ENCODE measurements at places on chromosomes 11 and 22.

DNA sequence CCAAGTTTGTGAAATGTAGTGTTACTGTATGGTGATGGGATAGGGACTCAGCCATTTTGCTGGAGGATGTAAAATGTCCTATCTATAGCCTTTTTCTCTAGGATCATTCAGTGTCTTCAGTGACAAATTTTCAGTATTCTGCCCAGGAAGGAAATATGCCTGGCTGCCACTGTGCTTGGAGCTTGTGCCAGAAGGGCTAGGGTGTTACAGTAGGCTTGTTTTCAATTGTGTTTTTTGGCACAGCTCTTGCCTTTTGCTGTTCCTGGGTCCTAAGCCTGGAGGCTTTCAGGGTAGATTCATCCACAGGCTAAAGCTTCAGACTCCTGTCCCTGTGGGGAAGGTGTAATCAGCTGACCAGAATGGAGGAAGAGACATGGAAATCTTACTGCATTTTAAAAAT is 22.0 kb upstream of the PHOX2A start:
- no peak for DNase-seq

DNA sequence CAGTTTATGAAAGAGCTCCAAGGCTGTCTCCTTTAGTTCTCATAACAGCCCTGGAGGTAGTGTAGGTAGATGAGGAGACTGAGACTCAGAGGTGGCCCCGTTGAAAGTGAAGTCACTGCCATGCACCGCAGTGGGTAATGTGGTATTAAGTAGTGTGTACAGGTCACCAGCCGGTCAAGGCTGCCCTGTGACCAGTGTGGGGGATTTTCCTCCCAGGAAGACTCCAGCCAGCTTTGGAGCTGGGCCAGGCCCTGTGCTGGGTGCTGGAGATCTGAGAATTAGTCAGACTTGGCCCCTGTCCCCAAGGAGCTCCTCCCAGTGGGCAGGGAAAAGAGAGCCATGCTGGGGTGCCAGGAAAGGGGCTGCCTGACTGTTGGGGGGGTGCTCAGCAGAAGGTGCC is 5.3 kb downstream of the OMP start:
- DNase-seq = no peak

DNA sequence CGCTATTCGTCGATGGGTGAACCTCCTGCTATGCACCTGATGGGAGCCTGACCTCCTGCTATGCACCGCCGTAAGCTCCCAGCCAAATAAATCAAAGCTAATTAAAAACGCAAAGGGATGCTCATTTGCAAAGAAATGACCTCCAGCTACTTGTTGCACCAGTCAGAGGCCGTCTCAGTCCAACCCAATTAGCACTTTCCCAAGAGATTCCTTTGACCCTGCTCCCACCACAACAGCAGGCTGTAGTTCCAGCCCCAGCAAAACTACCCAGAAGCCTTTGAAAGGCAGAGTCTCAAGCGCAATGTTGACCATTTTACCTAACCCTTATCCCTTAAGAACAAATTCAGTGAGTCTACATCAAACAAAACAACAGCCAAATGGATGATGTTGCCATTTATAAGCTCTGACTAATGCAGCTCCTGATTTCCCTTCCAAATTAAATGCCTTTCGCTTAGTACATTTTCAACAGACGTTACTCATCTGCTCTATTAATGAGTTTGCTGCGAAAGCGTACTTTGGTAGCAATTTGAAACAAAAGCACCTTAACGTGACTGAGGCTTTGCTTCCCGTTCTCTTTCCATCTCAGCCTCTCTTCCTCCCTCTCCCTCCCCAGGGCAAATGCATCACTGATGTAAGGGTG is 17.2 kb upstream of the BSX start:
- no peak for DNase-seq

DNA sequence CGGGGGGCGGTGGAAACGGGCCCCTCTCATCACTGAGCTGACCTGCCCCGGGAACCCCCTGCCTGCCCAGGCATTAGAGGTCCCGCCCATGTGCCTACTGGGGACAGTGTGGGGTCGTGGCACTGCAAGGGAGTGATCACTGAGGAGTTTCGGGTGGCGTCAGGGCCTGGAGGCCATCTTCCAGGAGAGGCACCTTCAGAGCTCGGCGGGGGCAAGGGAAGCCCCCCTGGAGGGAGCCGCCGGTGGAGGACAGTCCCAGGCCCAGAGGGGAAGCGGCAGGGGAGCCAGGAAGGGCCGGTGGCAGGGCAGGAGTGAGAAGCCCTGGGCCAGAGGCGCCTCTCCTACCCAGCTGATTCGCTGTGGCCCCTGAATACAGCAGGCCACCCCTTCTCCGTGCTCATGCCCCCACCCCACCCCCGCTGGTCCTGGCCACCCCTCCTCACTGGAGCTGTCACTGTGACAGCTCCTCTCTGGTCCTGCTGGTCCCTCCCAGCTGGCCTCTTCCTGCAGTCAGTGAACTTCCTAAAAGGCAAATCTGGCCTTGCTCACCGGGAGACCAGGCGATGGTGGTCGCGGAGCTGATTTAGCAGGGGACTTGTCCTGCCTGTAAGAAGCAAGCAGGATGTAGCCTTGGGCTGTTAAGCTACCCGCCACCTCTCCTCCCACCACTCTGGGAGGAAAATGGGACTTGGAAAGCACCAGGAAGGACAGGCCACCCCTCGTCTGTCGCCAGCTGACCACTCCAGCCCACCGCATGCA is 2.0 kb upstream of the MAPK11 start:
- DNase-seq = no peak

GRCh38 chr11:131568318-131568717 is 197.9 kb downstream of the NTM start:
- DNase-seq = no peak

- no peak for DNase-seq
Observed at GRCh38 chr11:132205496-132205895, 835.1 kb downstream of the NTM start.

DNA sequence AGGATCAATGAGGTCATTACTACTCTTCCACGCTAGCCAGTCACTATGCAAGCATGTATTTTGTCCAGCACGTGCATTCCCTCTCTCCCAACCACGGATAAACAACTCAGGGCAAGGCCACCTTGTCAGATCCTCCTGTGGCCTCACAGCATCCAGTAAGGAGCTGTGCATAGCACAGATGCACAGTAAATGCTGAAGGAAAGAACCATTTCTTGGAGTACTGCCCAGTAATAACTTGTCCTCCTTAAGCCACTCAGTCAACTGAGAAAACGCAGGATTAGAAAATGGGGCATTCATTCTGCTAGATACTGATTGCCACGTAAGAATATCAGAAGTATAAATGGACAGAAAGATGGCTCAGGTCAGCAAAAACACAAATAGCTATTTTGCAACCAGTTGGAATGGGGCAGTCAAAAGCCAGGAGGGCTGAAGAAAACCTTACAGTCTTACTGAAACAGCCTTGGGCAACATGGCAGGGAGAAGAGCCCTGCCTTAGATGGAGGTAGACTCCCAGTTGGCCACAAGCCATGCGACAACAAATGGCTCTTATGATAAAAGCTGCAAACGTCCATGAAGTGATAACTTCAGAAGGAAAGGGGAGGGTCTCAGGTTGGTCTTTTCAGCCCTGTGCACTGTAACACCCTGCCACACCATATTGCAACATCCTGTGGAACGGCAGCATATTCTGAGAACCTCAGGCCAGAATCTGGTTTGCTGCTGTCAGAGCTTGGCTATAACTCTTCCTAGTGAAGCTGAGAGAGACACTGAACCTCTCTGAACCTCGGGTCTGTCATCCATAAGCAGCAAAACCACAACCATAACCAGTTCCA is 23.0 kb downstream of the PC start:
- no peak for DNase-seq

DNA sequence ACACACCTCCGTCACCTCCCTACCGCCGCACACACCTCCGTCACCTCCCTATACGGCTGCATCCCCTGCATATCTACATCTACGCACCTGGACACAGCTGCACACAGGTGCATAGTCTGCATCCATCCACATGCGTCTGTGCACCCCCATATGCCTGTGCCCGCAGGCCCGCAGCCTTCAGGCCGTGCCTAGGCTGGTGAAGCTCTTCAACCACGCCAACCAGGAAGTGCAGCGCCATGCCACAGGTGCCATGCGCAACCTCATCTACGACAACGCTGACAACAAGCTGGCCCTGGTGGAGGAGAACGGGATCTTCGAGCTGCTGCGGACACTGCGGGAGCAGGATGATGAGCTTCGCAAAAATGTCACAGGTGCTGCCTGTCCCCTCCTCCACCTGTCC is 4.8 kb downstream of the PKP3 start:
- no peak for DNase-seq

- DNase-seq = no peak
Observed at GRCh38 chr11:21403069-21403468, 733.7 kb downstream of the NELL1 start.

DNA sequence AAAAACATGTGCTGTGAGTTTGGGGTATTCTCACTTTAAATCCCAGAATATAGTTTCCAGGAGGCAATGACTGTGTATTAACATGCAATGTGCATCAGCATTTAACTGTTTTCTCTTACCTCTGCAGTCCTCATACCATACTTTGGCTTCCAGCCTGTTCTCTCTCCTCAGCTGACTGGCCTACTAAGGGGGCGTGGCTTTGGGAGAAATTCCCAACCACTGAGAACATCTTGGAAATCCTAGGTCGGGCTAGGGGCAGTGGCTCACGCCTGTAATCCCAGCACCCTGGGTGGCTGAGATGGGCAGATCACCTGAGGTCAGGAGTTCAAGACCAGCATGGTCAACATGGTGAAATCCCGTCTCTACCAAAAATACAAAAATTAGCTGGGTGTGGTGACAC is 13.5 kb upstream of the ZC3H12C start:
- no peak for DNase-seq

GRCh38 chr22:19713245-19713644 is 1.1 kb upstream of the SEPTIN5 start:
- no peak for DNase-seq

GRCh38 chr11:46674463-46675287 is 25.7 kb downstream of the ARHGAP1 start:
- peak; percentile 16 for DNase-seq

- DNase-seq = no peak
Observed at GRCh38 chr22:39839204-39839603, 54.4 kb downstream of the ENTHD1 start.

- no peak for DNase-seq
Observed at GRCh38 chr22:40684728-40685127, 5.4 kb downstream of the MCHR1 start.

GRCh38 chr11:61021661-61022212 is 50.3 kb downstream of the CD6 start:
- peak; percentile 93 for DNase-seq

DNA sequence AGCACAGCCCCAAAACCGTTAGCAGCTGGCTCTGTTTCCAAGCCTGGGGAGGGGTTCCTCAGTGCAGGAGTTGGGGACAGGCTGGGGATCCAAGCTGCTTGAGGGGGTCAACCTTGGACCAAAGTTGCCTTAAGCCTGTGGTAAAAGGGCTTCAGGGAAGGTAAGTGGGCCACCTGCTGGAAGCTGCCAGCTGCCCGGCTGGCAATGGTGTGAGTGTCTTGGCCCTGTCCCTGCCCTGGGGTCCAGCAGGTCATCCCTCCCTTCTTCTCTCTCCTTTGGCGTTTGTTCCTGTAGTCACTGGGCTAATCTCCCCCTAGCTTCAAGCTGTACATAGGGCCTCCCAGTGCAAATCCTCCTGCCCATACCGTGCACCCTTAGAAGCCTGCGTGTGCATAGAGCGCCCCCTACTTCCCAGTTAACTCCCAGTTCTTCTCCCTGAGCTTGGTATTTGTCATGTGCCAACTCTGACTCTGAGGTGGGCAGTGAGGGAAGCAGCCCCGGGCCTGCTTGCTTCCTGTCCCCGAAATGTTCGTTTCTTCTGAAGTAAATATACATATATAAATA is 4.4 kb downstream of the TMEM258 start:
- no peak for DNase-seq

GRCh38 chr11:35524780-35525179 is 636 bp downstream of the PAMR1 start:
- no peak for DNase-seq

GRCh38 chr11:119567688-119568582 is 145.0 kb upstream of the THY1 start:
- no peak for DNase-seq

- no peak for DNase-seq
Observed at GRCh38 chr11:108912581-108912980, 247.7 kb downstream of the DDX10 start.

DNA sequence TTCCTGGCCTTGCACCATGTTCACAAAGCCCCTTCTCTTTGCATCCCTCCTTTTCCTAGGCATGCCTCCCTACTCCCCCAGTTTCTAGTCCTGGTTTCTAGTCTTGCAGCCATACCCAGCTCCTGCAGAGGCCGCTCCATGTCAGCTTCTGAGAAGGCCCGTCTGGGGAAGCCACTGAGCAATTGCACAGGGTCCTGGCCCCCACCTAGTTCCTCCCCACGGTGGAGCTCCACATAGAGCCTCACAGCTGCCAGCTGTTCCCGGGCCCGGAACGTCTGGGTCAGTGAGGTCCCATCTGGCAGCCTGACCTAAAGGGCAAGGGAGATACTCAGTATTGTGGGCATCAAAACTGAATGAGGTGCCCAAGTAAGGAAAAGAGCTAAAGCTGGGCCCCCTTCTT is 2.2 kb downstream of the UBXN1 start:
- no peak for DNase-seq
